ENCODE measurements at places on chromosomes 2 and 18.
A peak's percentile ranks its signal among the peaks of the same experiment; 100 is the strongest.

DNA sequence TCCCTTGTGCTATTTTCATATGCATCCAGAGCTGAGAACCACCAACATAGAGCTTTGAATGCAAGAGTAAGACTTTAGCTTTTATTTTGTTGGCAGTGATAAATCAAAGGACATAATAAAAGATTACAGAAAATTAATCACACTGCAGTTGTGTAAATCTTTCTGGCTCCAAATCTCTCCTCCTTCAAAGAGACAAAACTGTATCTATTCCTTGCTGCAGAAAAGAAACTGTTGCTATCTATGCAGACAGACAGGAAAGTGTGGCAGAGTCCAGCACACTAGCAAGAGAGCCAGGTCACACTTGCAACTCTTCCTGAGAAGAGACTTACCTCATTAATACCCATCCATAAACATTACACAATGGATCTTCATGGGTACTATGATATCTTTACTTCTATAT, 57.5 kb downstream of the DTNB start:
- no peak for DNase-seq

DNA sequence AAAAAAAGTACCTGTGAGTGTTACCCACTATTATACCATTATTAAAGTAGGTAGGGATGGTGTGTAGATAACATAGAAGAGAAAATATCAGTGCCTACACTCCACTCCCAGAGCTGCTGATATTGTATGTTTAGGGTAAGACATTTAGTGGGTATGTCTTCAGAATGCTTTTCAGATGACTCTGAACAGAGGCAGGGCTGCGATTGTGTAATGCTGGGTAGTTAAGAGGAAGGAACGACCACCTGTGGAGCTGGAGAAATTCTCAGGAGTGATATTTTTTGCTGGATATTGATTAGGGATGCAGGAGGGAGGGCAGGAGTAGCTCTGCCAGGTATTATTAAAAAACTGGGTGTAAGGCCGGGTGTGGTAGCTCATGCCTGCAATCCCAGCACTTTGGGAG, 2.8 kb downstream of the CNOT11 start:
- peak; percentile 24 for DNase-seq

DNA sequence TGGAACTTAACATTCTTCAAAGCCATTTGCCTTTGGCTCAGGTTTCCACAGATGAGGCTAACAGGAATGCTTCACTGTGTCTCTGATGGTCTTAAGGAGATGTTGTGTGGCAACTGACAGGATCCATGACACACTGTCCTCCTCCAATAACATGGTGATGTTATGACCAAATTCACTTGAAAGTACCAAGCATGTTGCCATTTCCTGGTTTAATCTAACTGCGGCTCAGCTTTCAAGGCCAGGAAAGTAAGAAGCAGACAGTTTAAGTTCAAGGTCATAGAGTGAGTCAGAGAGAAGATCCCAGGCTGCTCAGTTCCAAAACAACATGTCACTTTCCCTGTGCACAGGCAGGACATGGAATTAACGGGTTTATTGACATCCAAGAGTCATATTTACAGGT, 513.6 kb downstream of the STK39 start:
- peak; percentile 30 for DNase-seq

DNA sequence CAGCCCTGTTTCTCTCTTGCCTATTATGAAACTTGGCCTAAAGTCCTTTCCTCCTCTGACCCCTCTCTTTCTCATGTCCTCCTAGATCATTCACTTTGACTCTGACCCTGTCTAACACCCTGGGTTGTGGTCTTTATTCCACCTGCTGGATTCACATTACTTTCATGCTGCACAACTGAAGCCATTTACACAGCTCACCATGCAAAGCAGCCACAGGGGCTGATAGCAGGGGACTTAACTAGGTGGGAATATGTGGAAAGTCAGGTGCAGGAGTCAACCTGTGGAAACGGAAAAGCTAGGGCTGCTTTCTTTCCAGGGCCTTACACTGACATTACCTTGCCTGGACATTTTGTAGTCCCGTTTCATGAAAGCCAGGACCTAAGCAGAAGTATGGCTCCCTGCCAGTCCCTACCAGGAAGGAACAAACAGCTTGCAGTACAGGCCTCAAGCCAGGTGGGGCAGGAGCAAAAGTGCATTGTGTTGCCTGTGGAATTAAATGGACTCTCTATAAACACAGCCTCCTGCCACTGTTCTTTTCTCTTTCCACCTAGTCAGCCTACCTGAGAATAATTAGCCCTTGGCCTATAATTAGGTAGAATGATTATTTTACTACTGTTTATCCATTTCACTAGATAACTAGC, 11.8 kb downstream of the MAPRE3 start:
- peak; percentile 17 for DNase-seq

DNA sequence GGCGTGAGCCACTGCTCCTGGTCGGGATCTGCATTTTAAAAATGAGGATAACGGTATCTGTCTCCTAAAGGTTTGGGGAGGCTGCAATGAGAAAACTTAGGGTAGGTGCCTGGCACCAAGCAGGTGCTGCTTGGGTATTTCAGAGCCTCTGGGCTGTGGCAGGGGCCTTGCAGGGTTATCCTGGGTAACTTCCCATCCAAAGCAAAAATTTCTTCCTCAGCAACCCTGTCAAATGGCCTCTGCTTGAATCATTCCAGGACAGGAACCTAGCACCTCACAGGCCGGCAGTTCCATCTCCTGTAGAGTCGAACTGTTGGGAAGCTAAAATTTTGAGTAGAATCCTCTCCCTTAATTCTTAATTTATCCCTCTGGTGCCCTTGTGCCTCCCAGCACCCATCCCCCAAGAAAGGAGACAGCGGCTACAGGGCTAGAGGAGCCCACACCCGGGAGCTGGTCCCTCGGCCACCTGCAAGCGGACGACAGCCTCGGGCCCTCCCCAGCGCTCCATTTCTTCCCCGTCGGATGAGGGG, 868 bp downstream of the CGREF1 start:
- DNase-seq = no peak

DNA sequence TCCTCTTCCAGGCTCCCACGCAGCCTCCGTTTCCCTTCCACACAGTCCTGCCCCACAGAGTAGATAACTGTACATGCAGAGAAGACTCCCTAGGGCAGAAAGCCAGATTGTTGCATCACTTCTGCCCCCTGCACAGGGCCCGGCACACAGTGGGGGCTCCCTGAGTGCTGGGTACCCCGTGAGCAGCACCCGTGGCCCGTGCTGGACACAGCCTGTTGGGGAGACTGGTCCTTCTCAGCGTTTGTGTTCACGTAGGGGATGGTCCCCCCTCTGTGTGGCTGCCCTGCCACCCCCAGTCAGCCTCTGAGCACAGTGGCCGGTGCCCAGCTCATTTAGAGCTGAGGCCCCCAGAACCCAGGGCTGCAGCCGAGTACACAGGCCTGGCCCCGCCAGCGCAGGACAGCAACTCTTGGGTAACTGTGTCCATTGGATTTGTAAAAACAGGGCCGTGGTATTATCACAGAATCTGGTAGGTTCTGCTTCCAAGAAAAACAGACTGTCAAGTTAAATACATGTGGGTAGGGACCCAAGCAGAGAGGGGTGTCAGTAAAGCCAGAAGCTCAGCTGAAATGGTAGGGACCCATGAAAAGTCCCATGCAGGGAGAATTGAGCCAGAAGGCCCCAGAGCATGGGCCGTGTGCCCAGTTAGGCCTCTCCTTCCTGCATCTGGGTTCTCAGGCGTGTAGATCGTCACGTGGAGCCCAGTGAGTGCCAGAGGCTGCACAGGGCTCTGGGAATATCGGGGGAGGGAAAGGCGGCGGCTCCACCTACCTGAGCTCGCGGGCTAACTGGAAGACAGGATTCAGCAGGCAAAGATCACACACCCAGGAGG, 257.3 kb downstream of the ATAD2B start:
- DNase-seq = no peak

GRCh38 chr18:75360215-75360614, 67.3 kb downstream of the SMIM21 start:
- no peak for DNase-seq

Measured in mesenchymal stem cell (in vitro differentiated cells and primary cell).